Hindlimb muscle (tissue), 1 donor: ENCODE measurements at places on chromosomes 4 and X. TPM values are rescaled to one million over a fixed set of nuclear protein-coding genes. Genes with fewer than 3 reads are reported as not detected.

Gene NWD2
- not detected for polyA plus RNA-seq

Gene MAGED4
- 60.3 TPM for polyA plus RNA-seq

Gene ITIH6
- 0.80 TPM for polyA plus RNA-seq

Gene SLC34A2
- polyA plus RNA-seq, result 0.37 TPM

Gene GLOD5
- polyA plus RNA-seq, result not detected

Gene OCIAD2
- 24.6 TPM for polyA plus RNA-seq

Gene ALPK1
- polyA plus RNA-seq, result 7.6 TPM

Gene SSX1
- polyA plus RNA-seq, result not detected

Gene RHOXF2
- polyA plus RNA-seq, result 0.06 TPM

Gene DACH2
- 1.6 TPM for polyA plus RNA-seq

Gene TEC
- polyA plus RNA-seq, result 0.49 TPM

Gene ZNF185
- polyA plus RNA-seq, result 6.0 TPM

Gene PRICKLE3
- polyA plus RNA-seq, result 4.3 TPM

Gene GAGE1
- not detected for polyA plus RNA-seq

Gene TAB3
- polyA plus RNA-seq, result 12.9 TPM

Gene RIBC1
- polyA plus RNA-seq, result 1.1 TPM
